ENCODE measurements at places on chromosomes 6 and 20. TPM values are rescaled to one million over a fixed set of nuclear protein-coding genes. Genes with fewer than 3 reads are reported as not detected.

DNA sequence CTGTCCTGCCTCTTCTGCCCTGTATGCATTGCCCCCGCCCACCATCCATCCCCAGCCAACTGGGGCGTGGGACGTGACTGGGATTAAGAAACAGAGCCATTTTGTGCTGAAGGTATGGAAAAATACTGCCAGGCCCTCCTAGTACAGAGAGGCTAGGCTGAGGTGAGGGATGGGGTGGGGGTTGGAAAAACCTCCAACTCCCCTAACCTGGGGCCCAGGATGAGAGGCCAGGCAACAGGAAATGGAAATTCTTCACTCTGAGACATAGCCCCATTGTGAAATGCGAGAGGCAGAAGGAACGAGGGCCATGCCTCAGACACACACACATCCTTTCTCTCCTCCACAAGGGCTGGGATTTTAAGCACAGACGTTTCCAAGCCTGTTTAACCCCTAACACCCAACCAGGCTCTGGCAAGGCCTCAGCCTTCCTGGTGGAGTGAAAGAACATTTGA is 19.9 kb downstream of the KCNK5 start:
- no peak for DNase-seq

Gene APOM
- 1.2 TPM for total RNA-seq

Gene SMAP1
- 19.3 TPM for total RNA-seq

DNA sequence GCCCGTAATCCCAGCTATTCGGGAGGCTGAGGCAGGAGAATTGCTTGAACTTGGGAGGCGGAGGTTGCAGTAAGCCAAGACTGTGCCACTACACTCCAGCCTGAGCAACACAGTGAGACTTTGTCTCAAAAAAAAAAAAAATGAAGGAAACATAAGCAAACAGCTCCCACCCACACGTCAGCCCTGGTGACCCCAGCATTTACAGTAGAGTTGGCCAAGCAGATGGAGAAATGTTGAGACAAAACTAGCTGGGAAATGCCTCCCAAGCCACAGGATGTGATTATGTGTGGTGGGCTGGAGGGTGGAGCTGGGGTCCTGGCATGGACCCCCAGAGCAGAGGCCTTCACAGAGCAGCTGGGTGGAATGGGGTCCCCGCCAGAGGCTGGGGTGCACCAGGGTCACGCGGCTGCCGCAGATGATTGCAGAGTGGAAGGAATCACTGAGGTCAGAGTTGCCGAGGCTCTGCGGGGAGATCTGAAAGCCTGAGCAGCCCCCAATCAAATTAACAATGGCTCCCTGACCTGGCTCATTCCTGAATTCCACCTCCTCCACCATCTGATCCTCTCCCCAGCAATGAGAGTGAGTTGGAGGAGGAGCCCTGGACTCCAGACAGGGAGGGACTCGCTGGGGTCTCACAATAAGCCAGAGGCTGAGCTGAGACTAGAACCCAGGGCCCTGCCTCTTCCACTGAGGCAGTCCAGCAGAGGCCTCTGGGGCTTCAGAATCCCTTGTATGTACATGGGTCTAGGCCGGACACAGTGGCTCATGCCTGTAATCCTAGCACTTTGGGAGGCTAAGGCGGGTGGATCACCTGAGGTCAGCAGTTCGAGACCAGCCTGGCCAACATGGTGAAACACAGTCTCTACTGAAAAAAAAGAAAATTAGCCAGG is 34.7 kb upstream of the TGM2 start:
- no peak for DNase-seq

DNA sequence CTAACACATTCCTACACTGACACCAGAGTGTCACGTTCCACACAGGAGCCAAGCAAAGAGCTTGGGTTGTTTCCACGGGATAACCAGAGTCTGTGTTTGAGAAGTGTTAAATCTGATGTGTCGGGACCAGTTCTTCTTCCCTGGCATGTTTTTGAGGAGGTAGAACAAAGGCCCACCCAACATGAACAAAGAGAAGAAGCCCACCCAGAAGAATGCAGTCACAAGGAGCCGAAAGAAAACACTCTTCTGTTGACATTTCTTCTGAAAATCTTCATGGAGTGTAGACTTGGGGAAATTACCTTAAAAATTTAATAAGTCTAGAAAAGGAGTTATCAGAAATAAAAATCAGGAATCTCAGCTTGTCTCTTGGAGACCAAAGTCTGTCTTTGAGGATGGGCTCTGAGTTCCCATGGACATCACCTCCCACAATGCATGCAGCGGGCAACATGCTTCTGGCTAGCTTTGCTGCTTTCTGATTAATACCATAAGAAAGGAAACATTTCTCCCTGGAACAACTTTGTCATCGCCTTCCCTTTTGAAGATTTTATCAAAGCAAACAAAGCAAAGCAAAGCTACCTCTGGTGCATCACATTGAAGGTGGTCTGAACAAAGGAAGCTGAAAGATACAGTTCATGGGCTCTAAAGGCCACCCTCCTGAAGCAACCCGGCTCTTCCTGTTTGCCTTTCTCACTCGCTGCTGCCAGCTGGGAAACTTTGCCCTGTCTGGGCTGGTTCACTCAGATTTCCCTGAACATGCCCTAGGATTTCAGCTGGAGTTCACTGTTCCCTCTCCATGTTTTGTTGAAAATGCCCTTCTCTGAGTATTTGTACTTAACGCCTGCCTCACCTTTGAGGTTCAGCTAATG is 448.1 kb downstream of the KIF16B start:
- no peak for DNase-seq

Gene HAO1
- not detected for total RNA-seq

DNA sequence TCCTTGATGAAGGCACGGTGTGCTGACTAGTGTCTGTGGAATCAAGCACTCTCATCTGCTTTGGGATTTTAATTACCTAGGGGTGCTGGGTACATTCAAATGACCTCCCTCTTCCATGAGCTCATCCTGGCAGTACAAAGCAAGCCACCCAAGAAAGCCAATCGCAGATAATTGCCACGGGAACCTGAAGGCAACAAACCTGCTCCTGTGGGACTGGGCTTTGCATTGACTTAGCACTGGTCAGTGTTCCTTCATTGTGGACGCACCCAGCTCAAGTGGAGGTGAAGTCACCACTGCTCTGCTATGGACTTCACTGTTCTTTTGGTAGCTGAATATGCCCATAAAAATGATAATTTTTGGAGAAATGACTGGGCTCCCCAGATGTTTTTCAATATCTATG is 261.6 kb upstream of the FERMT1 start:
- no peak for DNase-seq

GRCh38 chr20:64149809-64150560 is 14.3 kb upstream of the MYT1 start:
- DNase-seq = no peak

GRCh38 chr6:3162067-3162497 is 4.7 kb upstream of the TUBB2A start:
- peak; percentile 33 for DNase-seq
